ENCODE measurements at places on chromosomes 2 and 18. TPM values are rescaled to one million over a fixed set of nuclear protein-coding genes. Genes with fewer than 3 reads are reported as not detected.
A peak's percentile ranks its signal among the peaks of the same experiment; 100 is the strongest.

MPP4 gene
- total RNA-seq, result not detected

CRYGD gene
- 0.69 TPM for total RNA-seq

ALPG gene
- not detected for total RNA-seq

NAT8 gene
- total RNA-seq, result not detected

DNA sequence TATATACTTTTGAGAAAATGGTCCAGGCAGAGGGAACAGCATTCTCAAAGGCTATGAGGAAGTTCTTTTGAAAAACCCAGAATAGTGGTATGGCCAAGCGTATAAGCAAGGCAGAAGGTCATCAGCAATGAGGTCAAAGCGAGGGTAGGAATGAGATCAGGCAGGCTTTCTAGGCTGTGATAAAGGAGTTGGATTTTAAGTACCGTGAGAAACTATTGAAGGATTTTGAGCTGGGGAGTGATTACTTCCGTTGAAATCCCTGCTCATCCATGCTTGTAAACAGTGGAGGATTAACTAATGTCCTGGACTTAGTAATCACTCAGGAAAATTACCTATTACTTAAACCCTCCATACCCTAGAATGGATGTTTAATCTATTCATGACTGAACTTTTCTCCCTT is 50.2 kb downstream of the EMILIN2 start:
- no peak for DNase-seq
- H3K4me3 ChIP-seq, result no peak overlapping the region
- no peak overlapping the region for H3K27ac ChIP-seq
- H3K36me3 ChIP-seq, result no peaks in the 10 kb centered on the region
- no peaks in the 10 kb centered on the region for H3K27me3 ChIP-seq
- H3K4me1 ChIP-seq, result no peaks in the 10 kb centered on the region

DNA sequence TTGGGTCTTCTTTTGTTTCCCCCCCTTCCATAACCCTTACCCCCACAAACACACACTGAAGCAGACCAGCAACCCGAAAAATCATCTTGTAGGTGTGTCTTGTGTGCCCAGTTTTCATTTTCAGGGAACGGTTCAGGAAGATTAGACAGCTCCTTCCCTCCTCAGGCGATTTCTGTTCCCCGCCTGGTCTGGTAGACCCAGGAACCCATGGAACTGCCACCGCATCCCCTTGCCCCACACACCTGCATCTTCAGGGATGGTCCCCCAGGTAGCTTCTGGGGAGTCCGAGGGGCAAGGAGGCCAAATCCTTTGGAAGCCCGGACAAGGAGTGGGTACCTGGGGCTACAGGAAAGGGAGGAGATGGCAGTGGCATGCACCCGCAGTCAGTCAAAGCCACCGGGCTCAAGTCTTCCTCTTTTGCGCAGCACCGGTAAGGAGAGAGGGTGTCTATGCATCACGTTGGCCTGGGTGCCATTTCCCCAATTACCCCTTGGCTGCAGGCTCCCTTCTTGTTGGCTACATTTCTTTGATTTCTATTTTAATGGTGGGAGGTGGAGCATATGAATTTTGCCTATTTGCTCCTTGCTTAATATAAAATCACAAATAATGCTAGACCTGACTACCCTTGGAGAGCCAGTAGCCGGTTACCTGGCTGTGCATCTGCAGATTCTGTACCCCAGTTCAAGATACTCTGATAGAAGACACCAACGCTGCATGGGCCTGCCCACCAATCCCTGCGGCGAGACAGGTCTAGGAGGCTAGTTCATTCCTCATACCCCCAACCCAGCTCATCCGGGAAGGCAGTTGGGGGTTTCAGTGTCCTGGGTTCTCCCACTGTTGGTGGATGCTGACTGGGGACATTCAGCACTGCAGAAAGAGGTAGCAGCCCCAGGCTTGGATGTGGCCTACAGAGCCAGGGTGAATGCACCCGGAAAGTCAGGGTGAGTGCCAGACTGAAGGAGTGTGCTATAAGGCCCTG is 30.0 kb upstream of the ATP6V1B1 start:
- DNase-seq, result no peak
- peaks cover 11% of the 10 kb centered on the region for H3K4me1 ChIP-seq

DNA sequence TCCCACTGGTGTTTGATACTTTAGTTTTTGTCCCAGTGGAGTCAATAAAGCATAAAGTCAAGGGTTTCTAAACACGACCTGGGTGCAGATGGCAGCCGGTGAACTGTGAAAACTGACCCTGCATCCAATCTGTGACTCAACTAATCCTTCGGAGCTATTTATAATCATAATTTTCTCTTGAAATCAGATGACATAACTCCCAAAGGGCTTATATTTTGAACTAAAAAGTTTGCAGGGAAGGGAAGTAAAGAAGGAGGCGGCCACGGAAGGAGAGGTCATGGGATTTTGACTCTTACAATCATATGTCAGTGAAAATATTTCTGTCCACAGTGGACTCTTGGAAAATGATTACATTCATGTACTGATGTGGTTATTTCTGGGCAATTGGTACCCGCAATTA is 178.5 kb downstream of the PDE1A start:
- no peak overlapping the region for H3K4me3 ChIP-seq
- no peaks in the 10 kb centered on the region for H3K36me3 ChIP-seq
- no peak for DNase-seq
- H3K27ac ChIP-seq, result no peak overlapping the region

GRCh38 chr2:81355436-81355835 is 1050.9 kb upstream of the LRRTM1 start:
- H3K36me3 ChIP-seq, result no peaks in the 10 kb centered on the region
- H3K4me3 ChIP-seq, result no peak overlapping the region
- no peak overlapping the region for H3K27ac ChIP-seq
- no peak for DNase-seq

DNA sequence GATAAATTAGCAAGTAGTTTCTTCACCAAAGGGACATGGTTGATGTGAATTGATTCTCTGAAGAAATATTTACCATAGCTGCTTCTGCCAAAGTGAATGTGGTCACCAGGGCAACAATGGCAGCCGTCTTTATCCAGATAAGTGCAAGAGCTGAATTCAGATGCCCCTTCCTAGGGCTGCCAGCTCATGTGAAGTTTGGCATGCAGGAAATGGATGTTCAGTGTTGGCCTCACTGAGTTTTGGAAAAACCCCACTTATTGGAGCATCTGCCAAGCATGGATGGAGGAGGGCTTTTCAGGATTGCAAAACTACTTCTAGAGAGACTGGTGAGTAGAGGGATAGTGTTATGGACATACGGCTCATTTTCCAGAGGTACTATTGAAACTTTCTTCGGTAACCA is 80.8 kb downstream of the FMNL2 start:
- no peak overlapping the region for H3K27ac ChIP-seq
- H3K27me3 ChIP-seq, result peaks cover 2% of the 10 kb centered on the region
- no peak for DNase-seq
- H3K36me3 ChIP-seq, result no peaks in the 10 kb centered on the region

DNA sequence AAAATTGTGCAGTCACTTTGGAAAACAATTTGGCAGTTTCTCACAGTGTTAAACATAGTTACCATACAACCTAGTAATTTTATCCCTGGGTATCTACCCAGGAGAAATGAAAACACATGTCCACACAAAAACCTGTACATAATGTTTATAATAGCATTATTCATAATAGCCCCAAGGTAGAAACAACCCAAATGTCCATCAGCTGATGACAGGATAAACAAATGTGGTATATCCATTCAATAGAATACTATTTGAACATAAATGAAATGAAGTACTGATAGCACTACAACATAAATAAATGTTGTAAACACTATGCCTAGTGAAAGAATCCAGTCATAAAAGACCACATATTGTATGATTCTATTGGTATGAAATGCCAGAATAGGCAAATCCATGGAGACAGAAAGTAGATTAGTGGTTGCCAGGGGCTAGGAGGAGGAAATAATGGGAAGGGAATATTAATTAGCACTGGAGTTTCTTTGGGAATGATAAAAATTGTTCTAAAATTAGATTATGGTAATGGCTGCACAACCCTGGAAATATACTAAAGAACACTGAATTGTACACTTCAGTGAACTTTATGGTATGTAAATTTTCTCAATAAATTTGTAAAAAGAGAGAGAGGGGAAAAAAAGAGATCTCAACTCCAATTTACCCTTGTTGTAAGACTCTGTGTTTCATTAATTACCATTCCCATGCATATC is 20.8 kb upstream of the VIT start:
- H3K36me3 ChIP-seq, result no peaks in the 10 kb centered on the region
- H3K4me1 ChIP-seq, result no peaks in the 10 kb centered on the region
- no peak for DNase-seq
- H3K27me3 ChIP-seq, result peaks cover 4% of the 10 kb centered on the region
- no peak overlapping the region for H3K27ac ChIP-seq

DNA sequence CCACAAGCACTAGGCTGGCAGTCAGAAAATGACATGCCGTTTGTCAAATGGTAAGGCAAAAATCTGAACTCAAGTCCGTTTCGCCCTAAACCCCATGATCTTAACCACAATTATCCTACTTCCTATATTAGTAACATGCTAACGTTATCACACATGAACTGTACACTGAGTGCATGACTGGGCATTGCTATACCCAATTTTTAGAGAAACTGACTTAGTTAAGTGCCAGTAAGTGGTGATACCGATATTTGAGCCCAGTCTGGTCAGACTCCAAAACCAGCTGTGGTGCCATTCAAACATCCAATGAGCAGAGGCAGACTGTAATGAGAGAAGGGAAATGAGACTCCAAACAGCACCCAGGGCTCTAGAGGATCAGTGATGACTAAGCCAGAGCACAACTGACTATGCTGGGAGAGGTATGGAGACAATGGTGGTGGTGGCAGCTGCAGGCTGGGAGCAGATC is 311.7 kb upstream of the PKDCC start:
- H3K4me3 ChIP-seq, result no peak overlapping the region
- no peak for DNase-seq
- H3K27ac ChIP-seq, result no peak overlapping the region
- no peaks in the 10 kb centered on the region for H3K4me1 ChIP-seq
- H3K27me3 ChIP-seq, result peaks cover 3% of the 10 kb centered on the region

DNA sequence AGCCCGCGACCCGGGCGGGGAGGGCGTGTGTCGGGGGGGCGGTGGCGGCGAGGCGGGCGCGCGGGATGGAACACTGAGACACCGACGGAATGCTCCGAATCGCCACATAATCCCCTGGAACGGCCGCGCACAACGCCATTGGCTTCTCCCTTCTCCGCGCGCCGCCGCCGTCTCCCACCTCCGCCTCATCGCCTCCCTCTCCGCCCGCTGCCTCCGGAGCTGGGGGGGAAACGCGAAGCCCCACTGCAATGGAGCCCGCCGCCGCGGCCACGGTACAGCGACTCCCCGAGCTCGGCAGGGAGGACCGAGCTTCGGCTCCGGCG is at the start of gene PHLPP1:
Gene PHLPP1 (plus strand): TSS at position 106 of the 323 bp plus-strand sequence. CDS start 143 bp downstream, at position 249.
- H3K4me3 ChIP-seq, result peak within 1 kb of the TSS; percentile 82
- no peaks in the 10 kb centered on the region for H3K27me3 ChIP-seq
- H3K27ac ChIP-seq, result peak within 1 kb of the TSS; percentile 93
- H3K36me3 ChIP-seq, result no peaks in the 10 kb centered on the region

DNA sequence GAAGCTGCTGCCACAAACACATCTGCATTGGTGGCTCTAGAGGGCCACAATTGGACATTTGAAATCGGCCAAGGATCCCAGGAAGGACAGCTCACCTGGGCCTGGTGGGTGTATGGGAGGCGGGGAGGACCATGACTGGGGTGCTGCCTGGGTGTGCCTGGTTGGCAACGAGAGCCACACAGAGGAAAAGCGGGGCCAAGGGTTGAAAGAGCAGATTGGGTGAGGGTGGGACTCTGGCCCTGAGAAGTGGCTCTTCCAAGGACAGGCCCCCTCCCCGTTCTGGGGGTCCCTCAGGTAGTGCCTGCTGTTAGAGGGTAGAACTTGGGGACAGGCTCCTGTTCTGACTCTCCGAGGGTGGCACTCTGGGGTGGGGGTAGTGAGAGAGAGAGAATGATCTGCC is 102.9 kb downstream of the CLIP4 start:
- DNase-seq, result no peak
- no peak overlapping the region for H3K4me3 ChIP-seq
- no peaks in the 10 kb centered on the region for H3K27me3 ChIP-seq
- no peak overlapping the region for H3K27ac ChIP-seq

- no peaks in the 10 kb centered on the region for H3K27me3 ChIP-seq
- H3K4me1 ChIP-seq, result no peaks in the 10 kb centered on the region
- H3K4me3 ChIP-seq, result peak overlapping the region; percentile 19
Observed at GRCh38 chr2:222024932-222025880, 273.6 kb downstream of the PAX3 start.

DNA sequence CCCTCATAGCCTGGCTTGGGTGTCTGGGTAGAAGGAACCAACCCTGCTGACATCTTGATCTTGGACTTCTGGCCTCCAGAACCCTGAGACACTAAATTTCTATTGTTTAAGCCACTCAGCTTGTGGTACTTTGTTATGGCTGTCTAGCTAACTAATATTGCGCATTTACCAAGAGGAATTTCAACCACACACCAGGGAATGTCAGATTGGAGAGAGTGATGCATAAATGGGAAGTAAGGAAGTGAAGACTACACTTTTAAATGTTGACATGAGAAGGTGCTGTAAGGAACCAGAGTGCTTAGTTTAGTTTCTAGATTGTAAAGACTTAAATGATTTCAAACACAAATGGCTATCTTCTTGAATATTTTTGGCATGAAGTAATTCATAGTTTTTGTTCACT is 98.9 kb upstream of the ITGB6 start:
- peaks cover 48% of the 10 kb centered on the region for H3K36me3 ChIP-seq
- no peaks in the 10 kb centered on the region for H3K4me1 ChIP-seq
- H3K27ac ChIP-seq, result no peak overlapping the region
- DNase-seq, result no peak
- no peak overlapping the region for H3K4me3 ChIP-seq

- no peak overlapping the region for H3K4me3 ChIP-seq
- no peaks in the 10 kb centered on the region for H3K27me3 ChIP-seq
- no peak overlapping the region for H3K27ac ChIP-seq
- no peak for DNase-seq
- no peaks in the 10 kb centered on the region for H3K36me3 ChIP-seq
Observed at GRCh38 chr2:13652531-13653313, 936.0 kb downstream of the TRIB2 start.

DNA sequence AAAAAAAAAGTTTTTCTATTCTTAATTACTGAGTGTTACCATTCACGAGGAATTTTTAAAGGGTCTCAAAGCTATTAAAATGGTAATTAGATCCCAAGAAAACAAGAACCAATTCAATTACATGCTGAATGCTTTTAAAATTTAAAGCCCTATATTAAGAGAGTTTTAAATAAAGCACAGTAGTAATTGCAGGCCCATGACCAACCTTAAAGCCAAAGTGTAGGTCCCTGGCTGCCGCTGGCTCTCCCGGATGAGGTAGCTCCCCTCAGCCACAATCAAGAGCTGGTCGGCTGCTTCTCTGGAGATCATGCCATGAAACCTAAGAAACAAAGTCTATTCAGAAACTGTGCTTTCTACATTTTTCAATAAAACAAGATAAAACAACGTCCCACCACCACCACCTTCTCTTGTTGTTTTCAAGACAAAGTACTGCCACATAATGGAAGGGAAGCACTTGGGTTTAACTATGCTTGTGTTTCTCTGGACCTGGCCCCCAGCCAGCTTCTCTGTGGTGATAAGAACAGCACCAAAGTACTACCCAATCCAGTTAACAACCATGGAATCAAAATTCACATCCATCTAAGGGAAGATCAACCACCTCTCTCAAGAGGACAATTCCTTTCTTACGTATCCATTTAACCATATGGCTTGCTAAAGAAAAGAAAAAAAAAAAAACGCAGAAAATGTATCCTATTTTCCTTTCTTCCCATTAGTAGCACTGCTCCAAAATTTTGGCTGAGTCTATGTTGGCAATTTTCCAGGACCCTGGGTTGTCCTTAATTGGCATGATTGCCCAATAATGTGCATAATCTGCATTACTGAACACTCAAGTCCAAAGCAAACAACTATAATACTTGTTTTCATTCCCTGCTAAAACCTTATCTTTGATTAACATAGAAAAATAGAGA is 90.1 kb downstream of the CHN1 start:
- DNase-seq, result no peak
- H3K4me3 ChIP-seq, result no peak overlapping the region
- no peaks in the 10 kb centered on the region for H3K27me3 ChIP-seq
- H3K27ac ChIP-seq, result no peak overlapping the region
- no peaks in the 10 kb centered on the region for H3K36me3 ChIP-seq

All from CD4-positive, CD25-positive, alpha-beta regulatory T cell (primary cell).